Natural killer cell treated with Interleukin-12 subunit alpha and Interleukin-12 subunit beta and Interleukin-15 and Interleukin-18, amount 100 ng/mL, for 72 hours (primary cell): ENCODE measurements at places on chromosomes 7 and 10. TPM values are rescaled to one million over a fixed set of nuclear protein-coding genes. Genes with fewer than 3 reads are reported as not detected.
A peak's percentile ranks its signal among the peaks of the same experiment; 100 is the strongest.

DNA sequence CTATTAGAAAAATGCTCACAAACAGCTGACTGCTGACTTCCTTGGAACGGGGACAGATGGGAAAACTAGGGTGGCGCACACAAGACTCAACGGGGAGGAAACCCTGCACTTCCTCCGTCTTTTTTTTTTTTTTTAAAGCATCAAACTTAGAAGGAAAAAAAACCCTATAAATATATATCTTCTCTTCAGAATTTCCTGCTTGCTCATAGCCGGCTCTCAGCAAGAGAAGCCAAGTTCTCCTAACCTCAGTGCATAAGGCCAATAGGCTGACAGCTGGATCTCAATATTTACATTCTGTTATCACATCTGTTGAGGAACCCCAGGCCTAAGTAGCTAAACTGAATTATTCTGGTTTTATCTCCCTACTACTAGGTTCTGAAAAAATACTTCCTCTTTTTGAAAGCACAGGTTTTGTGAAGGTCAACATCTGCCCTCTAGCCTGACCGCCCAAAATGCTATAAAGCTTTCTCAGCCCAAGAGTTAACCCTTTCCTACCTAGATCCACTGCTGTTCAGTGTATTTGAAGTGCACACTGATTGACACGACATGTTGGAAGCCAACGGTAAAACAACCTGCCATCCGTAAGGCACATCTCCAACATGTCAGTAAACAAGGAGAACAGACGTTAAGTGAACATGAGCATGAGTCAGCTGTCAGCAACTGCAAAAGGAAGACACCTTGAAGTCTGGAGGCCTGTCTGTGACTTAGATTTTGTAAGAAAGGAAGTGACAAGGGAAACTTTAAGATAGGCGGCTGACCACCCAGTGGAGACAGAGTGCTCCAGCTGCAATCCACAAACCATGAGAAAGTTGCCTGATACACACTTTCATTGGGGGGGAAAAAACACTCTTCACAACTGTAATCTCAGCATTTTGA is 83.8 kb downstream of the EBLN1 start:
- no peak for DNase-seq

DNA sequence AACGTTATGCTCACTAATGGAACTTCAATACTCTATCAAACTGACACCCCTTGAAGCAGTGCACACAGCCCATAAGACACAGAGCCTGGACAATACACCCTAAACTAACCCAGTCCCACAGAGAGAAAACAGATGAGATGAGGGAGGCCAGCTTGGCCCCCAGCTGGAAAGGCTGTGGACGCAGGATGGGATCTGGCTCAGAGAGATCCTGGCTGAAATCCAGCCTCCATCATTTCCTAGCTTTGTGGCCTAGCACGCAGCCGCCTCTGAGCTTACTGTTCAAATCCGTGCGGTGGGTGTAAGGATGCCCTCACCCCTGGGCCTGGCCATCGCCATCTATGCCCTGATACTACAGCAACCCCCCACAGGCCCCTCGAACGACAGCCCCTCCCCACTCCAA is 32.7 kb downstream of the SNX8 start:
- DNase-seq = no peak

DNA sequence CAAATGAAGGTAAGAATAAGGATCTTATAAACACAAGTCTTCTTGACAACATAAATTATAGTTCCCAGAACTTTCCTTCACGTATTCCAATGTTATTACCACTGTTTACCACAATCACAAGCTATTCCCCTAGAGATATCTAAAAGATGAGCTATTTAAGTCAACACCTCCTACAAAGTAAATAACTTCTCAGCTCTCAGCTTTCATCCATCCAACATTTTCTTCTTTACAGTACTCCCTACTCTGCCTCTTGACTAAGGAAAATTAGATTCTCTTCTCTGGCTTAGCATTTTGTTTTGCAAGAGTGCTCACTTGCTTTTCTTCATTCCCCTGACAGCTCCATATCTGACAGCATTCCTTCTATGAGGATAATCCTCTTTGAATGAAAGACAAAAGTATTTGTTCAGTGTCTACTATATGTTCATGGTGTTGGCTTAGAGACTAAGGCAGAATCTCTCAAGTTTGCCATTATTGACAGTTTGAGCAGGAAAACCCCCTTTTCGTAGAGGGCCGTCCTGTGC is 93.0 kb upstream of the IL6 start:
- no peak for DNase-seq

GRCh38 chr10:127034034-127034633 is 128.9 kb downstream of the DOCK1 start:
- DNase-seq = no peak

DNA sequence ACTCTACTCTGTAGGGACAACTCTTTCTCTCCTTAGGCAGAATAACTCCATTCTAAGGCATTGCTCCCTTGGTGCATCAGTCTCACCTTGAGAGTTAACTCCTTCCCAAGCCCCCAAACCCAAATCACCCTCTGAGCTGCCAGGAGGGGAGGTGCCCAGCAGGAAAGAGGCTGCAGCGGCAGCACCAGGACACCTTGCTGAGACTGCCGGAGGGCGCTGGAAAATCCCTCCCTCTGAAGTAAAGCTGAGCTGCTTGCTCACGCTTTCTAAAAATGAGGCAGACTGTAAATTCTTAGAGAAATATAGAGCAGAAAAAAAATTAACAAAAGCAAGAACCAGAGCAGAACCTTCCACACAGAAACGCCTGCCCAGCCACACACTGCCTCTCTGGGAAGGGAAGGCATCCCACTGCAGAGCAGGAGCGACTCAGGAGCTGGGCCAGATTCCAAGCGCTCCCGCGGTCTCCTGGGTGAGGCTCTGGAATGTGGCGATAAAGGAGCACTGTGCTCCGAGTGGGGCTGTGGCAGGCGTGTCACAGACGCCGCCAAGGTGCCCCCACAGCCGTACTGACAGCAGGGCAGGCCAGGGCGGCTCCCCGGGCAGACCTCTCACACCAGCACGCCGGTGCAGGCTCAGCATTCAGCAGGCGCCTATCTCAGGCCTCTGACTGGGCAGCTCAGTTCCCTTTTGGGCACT is 202.1 kb downstream of the TNS3 start:
- DNase-seq = no peak

- DNase-seq = peak; percentile 72
These were observed 18.7 kb upstream of the ARID5B start for GRCh38 chr10:61882621-61883370.

Gene TMEM254
- 13.2 TPM for total RNA-seq

GRCh38 chr10:11468126-11468742 is 143.2 kb downstream of the USP6NL start:
- DNase-seq = no peak

Gene STYXL1
- 36.6 TPM for total RNA-seq

- DNase-seq = peak; percentile 68
These were observed 551.7 kb downstream of the GRM8 start for GRCh38 chr7:126700807-126701604.

GRCh38 chr10:77146712-77147336 is 490.8 kb downstream of the KCNMA1 start:
- DNase-seq = no peak

GRCh38 chr7:30625283-30625682 is 30.6 kb downstream of the GARS1 start:
- DNase-seq = no peak

DNA sequence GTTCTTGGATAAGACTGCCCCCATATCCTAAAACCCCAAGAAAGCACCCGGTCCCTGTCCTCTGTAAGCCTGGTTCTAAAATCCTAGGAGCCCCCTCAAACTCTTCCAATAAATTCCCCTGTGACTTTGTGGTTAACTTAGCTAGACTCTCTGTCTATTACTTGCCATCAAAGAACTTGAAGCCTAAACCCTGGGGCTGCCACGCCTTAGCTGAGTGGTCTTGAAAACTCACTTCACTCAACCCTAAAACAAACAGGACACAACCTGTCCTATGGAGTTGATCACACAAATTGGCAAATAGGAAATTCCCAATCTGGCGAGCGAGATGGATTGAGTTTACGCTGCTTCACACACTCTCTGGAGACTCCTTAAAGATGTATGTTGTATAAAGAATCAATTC is 191.4 kb upstream of the SVIL start:
- DNase-seq = no peak

- DNase-seq = no peak
These were observed 47.7 kb upstream of the TRIL start for GRCh38 chr7:29005829-29006228.

Gene MCM7
- total RNA-seq = 526 TPM

Gene CYP2C19
- total RNA-seq = not detected

DNA sequence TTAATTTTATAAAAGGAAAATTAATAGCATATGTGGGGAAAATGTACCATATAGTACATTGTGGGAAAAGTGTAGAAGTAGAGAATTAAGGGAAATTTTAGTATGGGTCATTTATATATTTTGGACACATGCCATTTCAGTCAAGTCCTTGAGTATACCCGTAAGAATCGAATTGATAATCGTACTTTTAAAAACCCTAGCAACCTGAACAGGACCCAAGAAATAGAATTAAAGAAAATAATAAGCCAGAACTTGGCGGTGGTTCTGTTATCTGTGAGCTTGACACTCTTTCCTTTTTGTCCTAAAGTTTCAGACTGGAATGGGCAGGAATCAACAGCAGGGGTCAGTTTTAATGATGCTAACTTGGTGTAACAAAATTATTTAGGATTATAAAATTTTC is 221.0 kb downstream of the CDK14 start:
- DNase-seq = no peak

Gene MMS19
- total RNA-seq = 66.3 TPM

DNA sequence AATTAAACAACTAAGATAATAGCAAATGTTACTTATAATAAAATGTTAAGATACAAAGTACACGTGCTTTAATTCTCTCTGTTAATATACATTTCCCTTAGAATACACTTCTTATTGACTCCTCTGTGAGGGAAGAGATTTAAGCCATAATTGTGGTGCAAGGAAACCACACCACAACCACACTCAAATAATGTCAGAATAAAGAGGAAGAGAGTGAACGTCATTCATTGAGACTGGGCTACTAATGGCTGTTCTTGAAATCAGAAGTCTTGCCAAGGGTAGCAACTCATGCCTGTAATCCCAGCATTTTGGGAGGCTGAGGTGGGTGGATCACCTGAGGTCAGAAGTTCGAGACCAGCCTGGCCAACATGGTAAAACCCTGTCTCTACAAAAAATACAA is 10.0 kb downstream of the FAM171A1 start:
- DNase-seq = no peak

- DNase-seq = no peak
These were observed 4.1 kb downstream of the ZNF282 start for GRCh38 chr7:149199234-149199995.

DNA sequence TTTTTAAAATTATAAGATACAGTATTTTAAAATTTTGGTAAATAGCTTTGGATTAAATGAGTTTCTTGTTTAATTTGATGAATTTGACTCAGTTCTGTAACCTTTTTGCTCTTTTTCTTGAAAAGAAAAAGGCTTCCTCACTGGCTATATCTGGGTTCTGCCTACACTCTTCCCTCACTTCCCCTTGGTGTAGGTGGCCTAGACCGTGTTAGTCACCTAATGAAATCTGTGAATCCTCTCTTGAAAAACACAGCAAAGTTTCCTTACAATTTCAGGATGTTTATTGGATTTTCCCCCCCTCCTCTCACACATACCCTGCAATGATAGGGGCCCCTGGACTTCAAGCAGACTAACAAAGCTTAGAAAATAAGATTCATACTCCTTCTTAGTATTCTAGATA is 231.6 kb downstream of the ADK start:
- no peak for DNase-seq

DNA sequence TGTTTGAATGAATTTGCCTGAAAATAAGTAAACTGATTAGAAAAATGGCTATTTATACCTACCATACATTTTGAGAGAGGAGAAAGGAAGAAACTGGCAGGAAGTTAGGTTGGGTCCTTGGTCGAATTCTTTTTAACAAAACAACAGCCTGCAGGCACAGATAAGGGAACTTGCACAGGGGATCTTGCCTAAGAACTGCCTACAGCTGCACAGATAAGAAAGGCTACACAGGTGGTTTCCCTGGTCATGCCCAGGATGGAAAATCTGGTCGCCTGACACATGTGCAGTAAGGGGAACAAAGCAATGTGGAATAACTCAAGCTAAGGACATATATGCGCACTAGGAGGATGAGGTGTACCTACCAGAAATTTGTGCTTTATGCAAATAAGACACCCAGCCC is 732.1 kb upstream of the POT1 start:
- DNase-seq = no peak

GRCh38 chr10:100186253-100187212 is 704 bp upstream of the ERLIN1 start:
- DNase-seq = no peak

DNA sequence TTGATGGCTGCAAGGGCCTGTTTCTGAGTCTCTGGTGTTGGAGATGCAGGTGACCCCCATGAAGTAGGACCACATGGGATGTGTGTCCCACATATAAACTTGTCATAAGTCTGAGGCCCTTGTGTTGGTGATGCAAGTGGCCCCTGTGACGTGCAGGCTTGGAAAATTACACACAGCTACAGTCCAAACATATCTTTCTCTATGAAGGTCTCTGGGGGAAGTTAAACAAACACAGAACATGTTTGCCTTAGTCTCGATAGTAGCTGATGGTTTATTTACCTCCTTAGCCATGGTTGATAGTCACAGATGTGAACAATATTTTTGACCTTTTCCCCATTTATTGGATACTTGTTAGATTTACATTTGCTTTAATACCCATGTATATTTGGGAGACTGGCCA is 64.7 kb downstream of the ADCY1 start:
- DNase-seq = no peak

- DNase-seq = no peak
These were observed at the start of gene PLAC9 for GRCh38 chr10:80132299-80133139. TSS of gene PLAC9 (plus strand) at chr10:80132730. CDS start at chr10:80132763, 33 bp downstream.

Gene SFXN4
- total RNA-seq = 48.0 TPM

DNA sequence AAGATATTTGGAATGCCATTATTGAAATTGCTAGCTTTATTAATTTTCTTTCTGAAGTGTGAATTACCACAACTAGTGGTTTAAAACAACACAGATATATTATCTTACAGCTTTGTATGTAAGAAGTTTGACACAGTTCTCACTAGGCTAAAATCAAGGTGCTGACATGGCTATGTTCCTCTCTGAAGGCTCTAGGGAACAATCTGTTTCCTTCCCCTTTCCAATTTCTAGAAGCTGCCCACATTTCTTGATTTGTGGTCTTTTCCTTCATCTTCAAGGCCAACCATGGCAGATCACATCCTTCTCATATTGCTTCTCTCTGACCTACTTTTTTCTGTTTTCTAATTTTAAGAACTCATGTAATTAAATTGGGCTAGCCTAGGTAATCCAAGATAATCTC is 43.3 kb upstream of the SLC26A3 start:
- DNase-seq = no peak

GRCh38 chr10:48444266-48444665 is 137.8 kb downstream of the MAPK8 start:
- no peak for DNase-seq

Gene RASSF4
- 44.9 TPM for total RNA-seq

Gene FAM20C
- 0.98 TPM for total RNA-seq

Gene GJD4
- total RNA-seq = not detected

Gene BAIAP2L1
- total RNA-seq = 0.76 TPM

Gene MYO3A
- total RNA-seq = not detected
